ENCODE measurements at places on chromosomes 4 and X.

GRCh38 chrX:13377550-13377934, 57.7 kb upstream of the ATXN3L start:
- DNase-seq: no peak

DNA sequence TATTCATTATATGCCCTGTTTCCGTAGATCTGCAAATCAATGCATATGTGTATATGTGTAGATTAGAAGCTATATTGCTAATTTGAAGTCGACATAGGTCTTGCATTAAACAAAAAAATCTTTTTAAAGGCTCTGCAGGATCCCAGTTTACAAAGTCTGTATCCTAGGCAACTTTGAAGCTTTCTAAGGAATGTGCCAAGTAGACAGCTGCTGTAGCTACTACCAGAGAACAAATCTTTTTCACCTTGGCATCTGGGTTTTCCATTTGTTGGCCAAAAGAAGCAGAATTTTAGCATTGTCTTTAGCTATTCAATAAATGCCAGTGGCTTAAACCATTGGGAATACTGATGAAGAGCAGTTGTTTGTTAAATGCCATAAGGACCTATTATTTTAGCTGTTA, 88.0 kb downstream of the NAA11 start:
- DNase-seq: no peak

DNA sequence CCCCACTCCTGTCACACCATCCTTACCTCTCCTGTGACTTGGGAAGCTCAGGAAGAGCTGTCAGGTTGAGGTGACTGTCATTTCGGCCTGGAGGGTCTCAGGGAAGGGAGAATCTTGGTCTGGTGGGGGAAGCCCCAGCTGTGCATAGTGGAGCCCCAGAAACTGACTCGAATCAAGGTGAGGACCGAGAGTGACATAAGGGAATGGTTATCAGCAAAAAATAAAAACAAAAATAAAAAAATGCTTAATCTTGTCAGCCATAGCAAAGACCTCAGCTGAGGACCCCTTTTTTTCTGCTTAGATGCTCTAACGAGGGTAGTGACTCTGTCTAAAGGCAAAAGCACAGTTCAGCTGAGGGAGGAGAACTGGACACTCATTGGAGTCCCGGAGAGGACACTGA, at the start of gene MAGEB17:
MAGEB17 (plus strand) TSS at position 301 of the 400 bp plus-strand sequence. CDS start 2,902 bp downstream, outside the sequence.
- no peak for DNase-seq

DNA sequence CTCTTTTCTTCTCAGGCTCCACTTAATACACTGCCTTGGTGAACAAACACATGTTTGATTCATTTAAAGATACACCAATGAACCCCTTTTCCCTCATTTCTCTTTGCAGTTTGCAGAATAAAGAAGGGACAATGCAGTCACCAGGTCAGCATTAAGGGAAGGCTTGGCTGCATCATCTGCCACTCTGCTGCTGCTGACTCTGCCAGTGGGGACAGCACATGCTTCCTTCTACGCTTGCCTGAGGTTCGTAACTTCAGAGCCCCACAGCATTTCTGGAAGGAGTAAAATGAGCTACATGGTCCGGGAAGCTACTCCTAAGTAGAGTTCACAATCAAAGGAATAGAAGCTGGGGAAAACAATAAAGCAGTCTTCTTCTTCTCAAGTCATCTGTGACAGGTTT, 178.9 kb upstream of the GATB start:
- DNase-seq: no peak

DNA sequence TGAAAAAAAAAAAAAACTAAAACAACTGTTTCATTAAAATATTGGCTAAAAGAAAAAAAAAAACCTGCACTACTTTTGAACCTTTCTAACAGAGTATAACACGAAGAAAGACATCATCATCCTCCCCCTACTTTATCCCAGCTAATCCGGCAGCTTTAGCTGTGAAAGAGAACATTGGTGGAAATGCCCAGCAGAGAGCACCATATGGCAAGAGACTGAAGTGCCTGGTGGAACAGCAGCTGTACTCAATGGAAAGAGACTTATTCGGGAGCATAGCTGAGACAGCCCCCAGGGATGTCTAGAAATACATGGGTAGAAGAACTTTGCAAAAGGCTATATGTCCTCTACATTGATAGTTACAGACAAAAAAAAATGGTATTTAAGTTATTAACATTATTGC, 30.3 kb downstream of the STPG2 start:
- no peak for DNase-seq

DNA sequence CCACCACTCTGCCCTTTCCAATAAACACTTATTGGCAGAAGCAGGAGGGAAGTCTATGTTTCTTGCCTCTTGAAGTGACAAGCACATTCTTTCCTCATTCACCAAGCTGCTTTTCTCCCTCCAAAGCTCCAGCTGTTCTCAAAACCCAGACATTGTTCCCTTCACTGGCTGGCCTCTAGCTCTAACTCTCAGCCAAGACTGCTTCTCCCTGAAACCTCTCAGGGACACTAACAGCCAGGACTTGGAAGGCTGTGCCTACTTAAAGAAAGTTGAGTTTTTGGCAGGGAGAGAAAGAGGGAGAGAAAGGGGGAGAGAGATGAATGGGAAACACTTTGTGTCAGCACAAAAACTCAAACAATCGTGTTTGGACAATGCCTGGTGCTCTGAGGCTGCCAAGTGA, 99.5 kb downstream of the COX18 start:
- DNase-seq: no peak

GRCh38 chr4:55612341-55612740, 20.3 kb upstream of the PDCL2 start:
- DNase-seq: no peak

DNA sequence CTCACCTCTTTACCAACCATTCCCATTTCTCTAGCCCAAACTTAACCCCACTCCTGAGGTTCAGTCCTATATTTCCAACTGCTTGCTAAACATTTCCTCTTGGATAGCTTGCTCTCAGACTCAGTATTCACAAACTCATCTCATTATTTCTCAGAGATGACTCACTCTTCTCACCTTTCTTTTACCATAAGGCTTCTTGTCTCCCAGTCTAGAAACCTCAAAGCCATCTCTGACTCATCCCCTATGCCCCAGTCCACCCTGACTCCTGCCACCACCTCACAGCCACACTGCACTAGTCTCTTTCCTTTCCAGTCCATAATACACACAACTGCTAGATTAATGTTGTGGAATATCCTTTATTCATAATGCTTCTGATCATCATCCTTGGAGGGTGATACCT, 4.8 kb downstream of the FRMPD3 start:
- DNase-seq: no peak

DNA sequence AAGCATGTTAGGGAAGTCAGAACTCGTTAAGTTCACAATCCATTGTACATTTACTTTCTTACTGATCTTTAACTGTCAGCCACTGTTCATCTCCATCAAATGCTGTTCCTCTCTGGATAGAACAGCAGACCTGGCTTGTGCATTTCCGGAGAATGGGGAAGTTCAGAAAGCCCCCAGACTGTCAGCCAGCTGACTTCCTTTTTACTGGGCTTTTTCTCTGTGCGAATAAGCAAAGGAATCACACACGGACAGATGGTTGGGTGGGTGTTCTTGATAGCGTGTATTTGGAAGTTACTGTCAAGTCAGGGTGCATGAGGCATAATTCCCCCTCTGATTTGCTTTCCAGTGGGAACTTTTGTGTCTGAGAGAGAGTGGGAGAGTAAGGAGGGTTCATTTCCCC, 56.8 kb downstream of the TSPAN7 start:
- DNase-seq: no peak

DNA sequence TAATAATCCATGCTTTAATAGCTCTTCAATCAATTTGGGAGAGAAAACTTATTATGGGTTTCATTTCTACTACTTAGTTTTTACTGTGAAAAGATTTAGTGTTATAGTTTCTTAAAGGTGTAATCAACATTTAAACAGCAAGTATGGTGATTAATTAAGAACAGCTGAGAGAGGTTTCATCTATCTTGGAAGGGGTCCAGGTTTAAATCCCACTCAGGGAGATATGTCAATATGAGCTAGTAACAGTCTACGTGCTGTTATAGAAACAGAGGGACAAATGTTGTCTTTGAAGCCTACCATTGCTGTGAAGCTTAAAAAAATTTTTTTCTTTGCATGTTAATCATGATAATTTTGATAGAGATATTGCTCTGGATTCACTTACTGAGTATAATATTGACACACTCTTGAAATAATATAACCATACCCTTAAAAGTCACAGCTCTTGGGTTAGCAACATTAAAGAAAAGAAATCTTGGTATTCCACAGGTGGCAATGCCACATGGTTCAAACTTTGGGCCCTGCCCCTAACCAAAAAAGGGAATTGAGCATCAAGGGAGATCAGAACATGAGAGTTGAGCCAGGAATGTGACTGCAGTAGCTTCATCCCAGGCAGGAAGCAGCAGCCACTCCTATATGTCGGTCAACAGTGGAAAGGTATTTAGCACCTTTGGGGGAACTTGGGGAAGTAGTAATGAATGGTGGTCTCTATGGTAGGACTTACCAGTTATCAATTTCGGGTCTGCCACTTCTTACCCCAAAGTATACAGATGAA, 107.8 kb downstream of the ANK2 start:
- no peak for DNase-seq

GRCh38 chr4:99052902-99053301, 35.7 kb downstream of the ADH5 start:
- DNase-seq: no peak

DNA sequence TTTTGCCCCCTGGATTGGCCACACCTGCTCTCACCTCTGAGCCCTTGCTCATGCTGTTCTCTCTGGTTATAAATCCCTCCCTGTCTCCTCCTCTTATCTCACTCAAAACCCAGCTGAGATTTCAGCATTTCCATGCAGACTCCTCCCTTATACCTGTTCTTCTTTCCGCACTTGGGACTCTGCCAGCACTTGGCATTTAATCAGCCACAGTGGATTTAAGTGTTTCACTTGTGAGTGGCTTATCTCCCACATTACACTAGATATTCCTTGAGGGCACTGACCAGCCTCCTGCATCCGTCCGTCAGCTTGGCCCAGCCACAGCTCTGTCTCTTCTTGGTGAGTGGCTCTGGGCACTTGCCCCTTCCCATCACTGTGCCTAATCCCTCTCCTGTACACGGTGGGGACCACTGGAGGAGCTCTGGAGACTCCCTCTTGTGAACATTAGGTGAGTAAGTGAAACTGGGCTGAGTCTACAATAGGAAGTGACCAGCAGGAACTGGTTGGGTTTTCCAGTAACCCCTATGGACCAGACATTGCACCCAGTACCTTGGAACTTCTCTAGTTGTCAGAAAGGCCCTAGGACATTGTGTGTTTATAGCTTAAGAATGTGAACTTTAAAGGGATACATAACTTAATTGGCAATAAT, 19.9 kb downstream of the FGFBP1 start:
- DNase-seq: no peak

GRCh38 chr4:71832049-71832448, 48.2 kb upstream of the GC start:
- DNase-seq: no peak

GRCh38 chr4:36467670-36468069, 186.3 kb downstream of the DTHD1 start:
- DNase-seq: no peak

GRCh38 chr4:25870081-25870480, 7.3 kb upstream of the SEL1L3 start:
- DNase-seq: no peak

DNA sequence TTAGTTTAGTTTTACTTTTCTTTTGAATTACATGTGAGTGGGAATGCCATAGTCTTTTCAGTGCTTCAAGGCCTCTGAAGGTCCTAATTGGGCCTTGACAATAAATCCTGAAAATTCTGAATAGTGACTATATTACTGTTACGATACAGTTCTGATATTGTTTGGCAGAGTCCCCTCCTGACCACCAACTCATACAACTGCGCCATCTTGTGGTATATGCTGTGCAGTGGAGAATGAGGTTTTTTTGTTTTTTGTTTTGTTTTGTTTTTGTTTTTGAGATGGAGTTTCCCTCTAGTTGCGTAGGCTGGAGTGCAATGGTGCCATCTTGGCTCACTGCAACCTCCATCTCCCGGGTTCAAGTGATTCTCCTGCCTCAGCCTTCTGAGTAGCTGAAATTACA, 56.6 kb upstream of the CHRDL1 start:
- DNase-seq: no peak

GRCh38 chrX:65607070-65607742, 60.2 kb upstream of the MSN start:
- DNase-seq: no peak

DNA sequence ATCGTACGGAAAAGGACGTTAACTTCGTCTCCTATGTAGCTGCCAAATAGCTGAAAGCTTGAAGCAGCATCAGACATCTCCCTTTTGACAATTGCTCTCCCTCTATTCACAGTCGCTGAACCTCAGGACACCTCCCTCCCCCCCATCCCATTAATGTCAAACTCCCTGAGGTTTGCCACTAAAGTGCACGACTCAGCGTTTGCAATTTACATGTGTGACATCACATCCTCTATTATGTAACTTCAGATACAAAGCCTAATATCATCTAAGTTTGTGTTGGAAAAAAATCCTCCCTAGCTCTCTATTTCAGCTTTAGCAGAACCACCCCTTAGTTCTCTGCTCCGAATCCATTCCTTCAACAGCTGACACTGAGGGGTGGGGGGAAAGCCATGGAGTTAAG, 5.5 kb upstream of the NR3C2 start:
- DNase-seq: no peak

- DNase-seq: no peak
Measured at GRCh38 chr4:147791865-147792264, 60.0 kb downstream of the ARHGAP10 start.

GRCh38 chr4:137312257-137312656, 220.0 kb downstream of the PCDH18 start:
- DNase-seq: no peak

- DNase-seq: no peak
Measured at GRCh38 chr4:54234497-54235205, 5.6 kb downstream of the PDGFRA start.

- DNase-seq: no peak
Measured at GRCh38 chr4:48752246-48752645, 27.8 kb downstream of the FRYL start.

GRCh38 chrX:42143866-42144592, 220.7 kb upstream of the CASK start:
- DNase-seq: no peak

GRCh38 chr4:169009286-169010124, 550 bp downstream of the CBR4 start:
- DNase-seq: no peak

- DNase-seq: no peak
Measured at GRCh38 chr4:10959586-10959985, 275.0 kb upstream of the CLNK start.

DNA sequence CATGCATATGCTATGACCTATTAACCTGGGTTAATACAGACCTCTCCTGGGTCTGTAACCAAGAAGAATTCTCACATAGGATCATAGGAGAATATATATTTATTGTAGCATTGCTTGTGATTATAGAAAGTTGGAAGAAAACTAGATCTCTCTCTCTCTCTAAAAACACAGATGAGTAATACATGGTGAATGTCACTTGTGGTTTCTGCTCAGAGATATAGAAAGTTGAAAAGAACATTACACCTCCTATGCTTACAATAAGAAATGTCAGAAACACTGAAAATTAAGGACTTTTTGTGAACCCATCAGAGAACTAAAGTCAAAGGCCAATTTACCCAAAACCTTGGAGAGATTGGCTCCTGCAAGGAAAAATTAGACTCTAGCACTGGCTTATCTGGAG, 1389.5 kb downstream of the FAM133A start:
- DNase-seq: no peak

Data from GOT3 (cell line).